Fibroblast of skin of right quadriceps (primary cell): ENCODE measurements at places on chromosomes 7 and 10.

DNA sequence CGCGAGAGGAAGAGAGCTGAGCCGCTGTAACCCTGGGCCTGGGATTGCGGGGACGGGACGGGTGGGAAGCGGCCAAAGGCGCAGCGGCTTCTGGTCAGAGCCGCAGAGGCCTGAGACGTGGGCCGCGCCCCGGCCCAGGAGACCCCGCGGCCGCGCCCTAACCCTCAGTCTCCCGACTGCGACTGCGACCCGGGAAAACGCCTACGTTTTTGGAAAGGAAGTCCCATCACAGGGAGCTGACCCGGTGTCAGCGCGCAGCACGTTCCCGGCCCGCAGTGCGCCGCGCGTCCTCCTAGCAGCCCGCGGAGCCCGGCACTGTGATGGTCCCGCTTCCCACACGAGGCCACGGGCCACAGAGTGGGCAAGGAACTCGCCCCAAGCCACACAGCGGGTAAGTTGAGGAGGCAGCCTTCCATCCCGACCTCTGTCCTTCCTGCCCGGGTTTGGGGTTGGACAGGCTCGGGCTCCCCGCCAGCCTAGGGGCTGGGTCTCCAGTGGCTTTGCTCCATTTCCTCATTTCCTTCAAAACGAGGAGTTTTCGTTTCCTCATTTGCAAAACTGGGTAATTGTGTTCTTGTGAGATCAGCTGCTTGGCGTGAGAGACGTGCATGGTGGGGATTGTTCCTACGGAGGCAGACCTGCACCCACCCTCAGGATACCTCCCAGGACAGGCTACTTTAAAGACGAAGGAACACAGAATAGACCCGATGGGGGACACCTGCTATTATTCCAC lies 1.2 kb downstream of the GPNMB start:
- no peak for DNase-seq

GRCh38 chr10:88150339-88150738 lies 286.9 kb downstream of the PTEN start:
- DNase-seq = peak; percentile 38

GRCh38 chr7:21617513-21617912 lies 74.7 kb downstream of the DNAH11 start:
- no peak for DNase-seq

- no peak for DNase-seq
These were observed 177.0 kb upstream of the AKR1E2 start for GRCh38 chr10:4648999-4649398.

DNA sequence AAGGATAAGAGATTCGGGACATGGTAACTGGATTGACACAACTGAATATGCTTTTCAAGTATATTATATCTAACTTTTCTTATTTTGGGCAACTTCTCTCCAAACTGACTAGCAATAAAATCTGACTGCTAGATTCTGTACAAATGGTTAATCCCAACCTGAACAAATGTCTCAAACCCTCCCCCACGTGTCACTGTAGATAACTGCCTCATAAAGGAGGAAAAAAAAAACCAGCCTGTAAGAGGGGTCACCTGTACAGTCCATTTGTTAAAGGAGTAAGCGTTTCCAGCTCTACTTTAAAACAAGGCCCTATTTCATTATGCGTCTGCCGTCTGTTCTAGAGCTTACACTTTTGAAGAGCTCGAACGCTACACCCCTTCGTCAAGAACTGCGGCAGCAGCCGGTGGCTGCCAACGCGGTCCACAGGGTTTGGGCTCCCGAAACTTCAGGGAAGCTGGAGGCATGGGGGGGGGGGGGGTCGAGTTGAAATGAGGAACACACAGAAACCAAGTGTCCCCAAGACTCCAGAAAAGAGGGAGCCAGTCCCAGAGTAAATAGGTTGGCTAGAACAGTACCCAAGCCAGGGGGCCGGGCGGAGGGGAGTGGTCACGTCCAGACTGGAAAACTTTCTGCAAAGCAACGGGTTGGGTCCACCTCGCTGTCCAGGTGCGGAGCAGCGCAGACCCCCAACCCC lies 492 bp downstream of the COG5 start:
- DNase-seq = no peak

DNA sequence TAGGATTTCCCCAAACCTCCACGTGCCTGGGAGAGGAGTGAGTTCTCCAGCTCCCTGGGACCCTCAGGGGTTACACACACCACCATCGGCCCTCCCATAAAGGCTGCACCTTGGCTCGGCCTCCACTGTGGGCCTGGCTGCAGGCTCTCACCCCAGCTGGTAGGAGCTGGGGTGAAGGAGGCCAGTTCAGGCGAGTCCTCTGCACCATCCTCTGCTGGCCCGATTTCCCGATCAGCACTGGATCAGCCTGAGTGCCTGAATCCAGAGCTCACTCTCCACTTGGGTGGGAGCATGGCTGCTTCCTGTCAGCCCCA lies 115.1 kb upstream of the RET start:
- no peak for DNase-seq

GRCh38 chr10:122368502-122369254 lies 5.8 kb upstream of the PLEKHA1 start:
- DNase-seq = no peak

- peak; percentile 20 for DNase-seq
These were observed 103.7 kb upstream of the HGF start for GRCh38 chr7:81873559-81873958.

DNA sequence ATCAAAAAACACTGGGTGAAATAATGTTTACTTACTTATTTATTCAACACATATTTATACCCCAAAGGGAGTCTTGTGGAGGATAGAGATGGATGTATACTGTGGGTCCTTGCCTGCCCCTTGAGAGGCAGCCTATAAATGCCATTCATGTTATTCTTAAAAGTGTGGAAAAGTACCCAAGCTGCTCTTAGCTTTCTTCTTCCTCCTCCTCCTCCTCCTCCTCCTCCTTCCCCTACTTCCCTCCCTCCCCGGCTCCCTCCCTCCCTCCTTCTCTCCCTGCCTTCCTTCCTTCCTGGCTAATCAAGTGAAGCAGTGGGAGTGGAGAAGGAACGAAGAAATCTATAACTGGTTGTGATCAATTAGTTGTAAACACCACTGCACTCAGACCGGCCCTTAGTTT lies 21.2 kb upstream of the IGF2BP3 start:
- DNase-seq = peak; percentile 7

DNA sequence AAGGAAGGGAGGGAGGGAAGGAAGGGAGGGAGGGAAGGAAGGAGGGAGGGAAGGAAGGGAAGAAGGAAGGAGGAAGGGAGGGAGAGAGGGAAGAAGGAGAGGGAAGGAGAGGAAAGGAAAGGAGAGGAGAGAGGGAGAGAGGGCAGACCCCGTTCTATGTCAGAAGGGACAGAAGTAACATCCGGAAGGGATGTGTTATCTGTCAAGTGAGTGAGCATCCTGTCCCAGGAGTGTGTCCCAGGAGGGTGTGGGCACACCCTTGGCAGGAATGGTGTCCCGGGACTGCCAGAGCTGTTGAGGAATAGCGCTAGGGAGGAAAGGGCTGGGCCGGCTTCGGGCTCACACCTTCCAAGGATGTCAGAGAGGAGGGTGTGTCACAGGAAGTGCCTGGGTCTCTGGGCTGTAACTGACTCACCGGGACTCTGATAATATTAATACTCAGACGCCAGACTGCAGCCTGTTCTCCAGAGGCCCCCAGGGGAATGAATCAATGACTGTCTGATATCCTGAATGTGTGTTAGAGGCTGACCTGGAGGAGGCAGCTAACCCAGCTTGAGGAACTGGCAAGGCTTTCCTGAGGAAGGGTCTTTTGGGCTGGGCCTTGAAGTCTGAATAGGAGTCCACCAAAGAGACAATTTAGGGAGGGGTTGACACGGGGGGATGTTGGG lies 125.6 kb upstream of the TNRC18 start:
- peak; percentile 82 for DNase-seq

- no peak for DNase-seq
These were observed 171.2 kb downstream of the PTPRN2 start for GRCh38 chr7:158416283-158416933.

DNA sequence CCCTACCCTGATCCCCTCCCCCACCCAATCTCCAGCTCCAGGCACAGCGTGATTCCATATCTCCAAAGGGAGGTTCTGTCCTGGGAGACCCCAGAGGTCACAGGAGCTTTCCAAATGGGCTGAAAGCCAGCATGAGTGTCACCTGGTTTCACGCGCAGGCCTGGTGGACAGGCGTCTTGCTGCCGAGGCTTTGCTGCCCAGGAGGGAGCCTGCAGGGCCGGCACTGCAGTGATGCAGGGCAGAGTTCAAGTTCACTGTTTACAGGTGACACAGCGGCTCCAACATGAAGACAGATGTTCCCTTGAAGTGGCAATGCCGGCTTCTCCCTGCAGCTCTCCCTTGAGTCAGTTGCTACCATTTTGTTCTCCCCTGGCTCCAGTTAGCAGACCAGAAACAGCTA lies 104.3 kb downstream of the TCERG1L start:
- no peak for DNase-seq

GRCh38 chr7:46741938-46742540 lies 821.0 kb upstream of the IGFBP3 start:
- DNase-seq = peak; percentile 84

GRCh38 chr10:93852476-93853095 lies 41.2 kb upstream of the SLC35G1 start:
- no peak for DNase-seq

- DNase-seq = no peak
These were observed 30.8 kb downstream of the KCNH2 start for GRCh38 chr7:150947241-150947745.

DNA sequence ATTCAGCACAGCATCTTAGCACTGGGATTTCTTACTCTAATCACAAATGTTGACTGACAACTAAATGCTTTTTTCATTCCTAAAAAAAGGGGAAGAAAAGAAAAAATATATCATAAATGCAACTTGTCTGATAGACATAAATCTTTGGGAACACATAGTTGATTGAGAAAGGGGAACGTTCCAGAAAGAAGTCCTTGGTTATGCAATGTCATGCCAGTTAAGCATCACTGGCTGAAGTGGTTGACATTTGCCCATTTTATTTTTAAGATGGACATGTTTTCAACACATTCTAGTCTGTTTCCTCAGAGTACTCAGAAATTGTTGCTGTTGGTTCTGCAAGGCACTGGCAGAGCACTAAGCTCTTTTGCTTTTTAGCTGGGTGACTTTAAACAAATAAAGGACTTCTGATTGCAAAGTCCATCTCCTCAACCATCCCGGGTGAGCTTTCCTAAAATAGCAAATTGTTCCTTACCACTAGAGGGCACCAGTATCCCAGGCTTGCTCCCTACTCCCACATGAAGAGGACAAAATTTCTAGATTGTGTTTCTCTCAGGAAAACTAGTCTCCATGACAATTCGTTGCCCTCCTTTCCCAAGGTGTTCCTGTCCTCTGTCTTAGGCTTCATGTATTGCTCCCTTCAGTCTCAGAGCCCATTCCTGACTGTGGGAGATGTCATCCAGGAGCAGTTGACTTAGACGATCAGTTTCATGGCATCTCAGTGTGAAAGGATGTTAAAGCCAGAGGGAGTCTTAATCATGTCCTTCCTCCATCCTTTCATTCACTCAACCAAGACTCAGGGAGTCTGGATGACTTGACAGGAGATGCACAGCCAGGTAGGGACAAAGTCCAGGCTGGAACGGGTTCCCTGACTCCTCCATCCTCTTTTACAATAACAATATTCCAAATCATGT lies 23.9 kb downstream of the OPALIN start:
- DNase-seq = peak; percentile 9

DNA sequence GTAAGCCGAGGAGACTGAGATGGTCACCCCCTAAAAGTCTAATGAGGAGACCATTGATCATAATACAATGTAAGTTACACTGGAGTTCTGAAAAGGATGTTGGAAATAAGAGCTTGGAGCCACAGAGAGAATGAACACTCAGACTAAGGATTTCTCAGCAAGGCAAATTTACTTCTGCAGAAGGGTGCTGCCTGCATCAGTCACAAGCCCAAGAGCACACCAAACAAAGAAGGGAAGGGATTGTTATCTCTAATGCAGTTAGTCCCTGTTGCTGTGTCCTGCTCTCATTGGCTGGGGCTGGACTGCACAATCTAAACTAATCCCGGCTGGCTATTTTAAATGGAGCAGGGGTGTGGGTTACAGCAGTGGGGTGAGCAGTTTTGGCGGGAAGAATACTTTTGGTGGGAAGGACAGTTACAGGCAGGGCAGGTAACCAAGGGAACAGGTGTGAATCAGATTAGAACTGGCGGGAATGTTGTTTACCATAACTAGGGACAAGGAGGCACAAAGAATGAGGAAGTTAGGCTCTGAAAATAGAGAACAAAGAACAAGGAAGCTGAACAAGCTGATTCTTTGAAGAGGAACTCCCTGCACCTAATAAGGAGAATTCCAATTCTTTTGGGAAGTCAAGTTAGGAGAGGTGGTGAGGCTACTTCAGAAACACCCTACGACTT lies 30.3 kb upstream of the TRIM24 start:
- DNase-seq = no peak

DNA sequence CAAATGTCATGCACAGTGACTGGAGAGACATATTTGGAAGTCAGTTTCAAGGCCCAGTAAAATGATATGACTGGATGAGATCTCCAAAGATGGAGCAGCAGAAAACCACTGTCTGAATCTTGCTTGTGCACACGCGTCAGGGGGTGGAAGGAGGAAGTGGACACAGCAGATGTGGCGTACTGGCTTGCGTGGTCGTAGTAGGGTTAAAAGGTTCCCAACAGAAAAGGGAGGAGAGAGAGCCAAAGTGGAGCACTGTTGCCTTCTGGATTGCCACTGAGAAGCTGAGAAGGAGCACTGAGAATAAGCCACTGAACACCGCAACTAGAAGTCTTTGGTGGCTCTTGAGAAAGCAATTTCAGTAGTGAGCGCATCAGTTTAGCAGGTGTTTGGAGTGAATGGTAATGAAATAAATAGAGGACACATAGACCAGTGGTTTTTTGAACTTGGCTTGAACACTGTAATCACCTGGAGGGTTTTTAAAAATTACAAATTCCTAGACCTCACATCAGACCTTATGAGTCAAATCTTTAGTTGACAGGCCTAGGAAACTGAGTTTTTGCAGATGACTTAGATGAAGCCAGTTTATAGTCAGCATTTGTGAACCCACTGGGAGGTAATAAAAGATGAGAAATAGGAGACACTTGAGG lies 227.3 kb downstream of the PTEN start:
- no peak for DNase-seq

DNA sequence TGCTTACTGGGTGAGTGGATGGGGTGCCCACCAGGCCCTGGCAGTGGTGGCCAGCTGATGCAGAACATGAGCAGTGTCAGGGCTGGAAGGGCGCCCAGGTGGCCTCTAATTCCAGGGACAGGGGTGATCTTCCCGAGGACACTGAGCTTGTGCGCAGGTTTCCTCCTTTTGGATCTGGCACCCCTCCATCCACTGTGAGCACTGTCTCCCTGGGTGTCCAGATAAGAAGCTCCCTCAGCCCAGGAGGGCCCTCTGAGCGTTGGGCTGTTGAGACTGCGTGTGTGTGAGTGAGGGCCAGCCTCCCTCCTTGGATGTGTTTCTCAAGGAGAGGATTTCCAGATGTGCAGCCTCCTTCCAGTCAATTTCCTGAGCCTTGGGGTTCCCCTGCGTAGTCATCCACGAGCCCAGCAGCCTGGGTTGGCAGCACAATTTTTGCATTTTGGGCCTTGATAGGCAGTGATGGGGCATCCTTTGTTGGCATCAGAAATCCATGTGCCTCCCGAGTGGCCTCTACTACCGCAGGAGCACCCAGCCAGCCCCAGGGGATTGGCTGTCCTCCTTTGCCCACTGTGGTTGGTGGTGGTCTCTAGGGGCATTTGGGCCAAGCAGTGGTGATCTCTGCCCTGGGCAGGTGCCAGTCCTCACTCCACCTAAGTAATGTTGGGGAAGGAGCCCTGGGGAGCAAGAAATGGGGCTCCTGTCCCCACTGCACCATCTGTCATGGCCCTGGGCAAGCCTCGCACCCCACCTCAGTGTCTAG lies 20.9 kb upstream of the BTBD16 start:
- DNase-seq = no peak

GRCh38 chr10:100744987-100745881 lies at the start of gene PAX2:
Gene PAX2 (plus strand): TSS chr10:100745582. CDS start chr10:100746261, 679 bp downstream.
- no peak for DNase-seq
